ENCODE measurements at places on chromosomes 6 and 20.

- no peak for DNase-seq
These were observed 230.5 kb downstream of the ZMYND8 start for GRCh38 chr20:47125758-47126591.

DNA sequence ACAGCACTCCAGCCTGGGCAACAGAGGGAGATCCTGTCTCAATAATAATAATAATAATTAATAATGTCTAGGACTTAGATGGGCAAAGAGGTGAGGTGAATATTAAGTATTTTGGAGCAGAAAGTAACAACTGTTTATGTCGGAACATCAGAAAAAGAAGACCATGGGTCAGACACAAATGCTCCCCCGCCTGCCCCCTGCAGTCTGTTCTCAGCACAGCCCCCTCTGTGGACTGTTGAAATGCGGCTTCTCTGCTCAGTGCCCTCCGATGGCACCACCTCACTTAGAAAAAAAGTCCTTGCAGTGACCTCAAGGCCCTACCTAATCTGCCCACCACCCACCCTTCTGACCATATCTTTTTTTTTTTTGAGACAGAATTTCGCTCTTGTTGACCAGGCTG is 5.2 kb upstream of the ETV7 start:
- DNase-seq = no peak

- DNase-seq = no peak
These were observed 321.2 kb upstream of the ID4 start for GRCh38 chr6:19515939-19516338.

- DNase-seq = no peak
These were observed 301.8 kb downstream of the BTBD9 start for GRCh38 chr6:38337819-38338465.

DNA sequence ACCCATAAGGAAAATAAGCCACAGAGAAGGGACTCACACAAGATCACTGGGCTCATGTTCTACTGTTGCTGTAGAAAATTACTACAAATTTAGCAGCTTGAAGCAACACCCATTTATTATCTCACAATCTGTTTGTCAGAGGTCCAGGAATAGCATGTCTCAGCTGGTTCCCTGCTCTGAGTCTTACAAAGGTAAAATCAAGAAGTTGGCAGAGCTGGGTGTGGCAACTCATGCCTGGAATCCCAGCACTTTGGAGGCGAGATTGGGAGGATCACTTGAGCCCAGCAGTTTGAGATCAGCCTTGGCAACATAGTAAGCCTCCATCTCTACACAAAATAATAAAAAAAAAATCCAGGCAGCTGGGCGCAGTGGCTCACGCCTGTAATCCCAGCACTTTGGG is 28.5 kb upstream of the ZNF831 start:
- DNase-seq = no peak

GRCh38 chr20:14838663-14839628 is 501.5 kb upstream of the FLRT3 start:
- no peak for DNase-seq

GRCh38 chr6:125950293-125950692 is 6.3 kb upstream of the HINT3 start:
- DNase-seq = no peak

DNA sequence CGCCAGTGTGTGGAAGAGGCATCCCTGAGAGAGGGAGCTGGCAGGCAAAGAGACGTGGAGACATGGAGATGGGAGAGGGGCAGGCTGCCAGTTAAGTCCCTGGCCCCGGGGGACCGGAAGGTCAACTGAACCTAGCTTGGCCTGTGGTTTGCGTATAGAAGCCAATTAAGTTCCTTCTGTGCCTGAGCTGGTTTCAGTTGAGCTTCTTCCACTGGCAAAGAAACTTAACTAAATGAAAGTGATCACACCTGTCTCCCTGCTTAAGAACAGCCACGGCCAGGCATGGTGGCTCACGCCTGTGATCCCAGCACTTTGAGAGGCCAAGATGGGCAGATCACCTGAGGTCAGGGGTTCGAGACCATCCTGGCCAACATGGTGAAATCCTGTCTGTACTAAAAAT is 26.7 kb upstream of the NNAT start:
- DNase-seq = no peak

GRCh38 chr6:166244353-166245045 is 63.7 kb downstream of the PRR18 start:
- DNase-seq = no peak

DNA sequence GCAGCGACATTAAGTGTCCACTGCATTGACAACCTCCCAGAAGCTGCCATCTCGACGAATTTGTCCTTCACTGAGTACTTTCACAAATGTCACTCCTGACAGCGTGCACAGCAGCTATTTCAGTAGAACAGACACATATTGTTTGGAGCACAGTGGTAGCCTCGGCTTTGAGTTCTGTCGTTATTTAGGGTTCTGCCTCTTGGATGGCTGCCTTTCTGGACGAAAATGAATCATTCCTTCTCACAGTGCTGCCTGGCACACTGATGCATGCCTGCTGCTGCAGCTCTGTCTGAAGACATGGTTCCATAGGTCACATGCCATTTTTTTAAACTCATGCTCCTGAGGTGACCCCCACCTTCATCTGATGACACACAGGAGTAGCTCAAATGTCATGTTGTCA is 477.0 kb downstream of the C6orf118 start:
- no peak for DNase-seq

GRCh38 chr6:52543729-52544601 is 32.9 kb downstream of the TRAM2 start:
- no peak for DNase-seq

DNA sequence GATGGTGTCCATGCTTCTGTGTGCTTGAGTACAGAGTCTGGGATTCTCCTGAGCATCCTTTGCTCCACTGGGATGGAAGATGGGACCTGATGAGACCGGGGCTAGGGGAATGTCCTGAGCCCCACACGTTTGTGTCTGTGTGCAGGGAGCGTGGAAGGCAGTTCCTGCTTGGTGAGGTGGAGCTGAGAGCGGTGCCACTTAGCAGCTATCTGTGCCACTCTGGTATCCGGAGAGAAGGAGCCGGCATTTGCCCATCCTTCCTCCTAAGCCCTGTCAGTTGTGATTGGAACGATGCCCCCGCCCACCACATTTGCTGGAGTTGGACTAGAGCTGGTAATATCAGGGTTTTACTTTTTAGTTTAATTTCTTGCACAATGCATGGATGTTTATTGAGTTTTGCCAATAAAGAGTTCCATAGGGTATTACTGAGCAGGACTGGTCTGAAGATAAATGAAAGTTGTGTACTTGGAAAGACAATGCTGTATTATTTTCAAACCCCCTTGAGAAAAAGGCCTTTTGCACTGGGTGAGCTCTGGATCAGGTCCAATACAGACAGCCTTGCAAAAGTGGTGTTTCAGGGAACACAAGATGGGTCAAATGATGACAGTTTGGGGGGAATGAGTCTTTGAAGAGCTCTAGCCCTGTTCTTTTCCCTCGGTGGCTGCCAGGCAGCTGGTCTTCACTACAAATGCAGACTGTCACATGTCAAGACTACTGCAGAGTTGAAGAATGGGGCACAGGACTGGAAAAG is 130.8 kb downstream of the SYCP2 start:
- DNase-seq = no peak

DNA sequence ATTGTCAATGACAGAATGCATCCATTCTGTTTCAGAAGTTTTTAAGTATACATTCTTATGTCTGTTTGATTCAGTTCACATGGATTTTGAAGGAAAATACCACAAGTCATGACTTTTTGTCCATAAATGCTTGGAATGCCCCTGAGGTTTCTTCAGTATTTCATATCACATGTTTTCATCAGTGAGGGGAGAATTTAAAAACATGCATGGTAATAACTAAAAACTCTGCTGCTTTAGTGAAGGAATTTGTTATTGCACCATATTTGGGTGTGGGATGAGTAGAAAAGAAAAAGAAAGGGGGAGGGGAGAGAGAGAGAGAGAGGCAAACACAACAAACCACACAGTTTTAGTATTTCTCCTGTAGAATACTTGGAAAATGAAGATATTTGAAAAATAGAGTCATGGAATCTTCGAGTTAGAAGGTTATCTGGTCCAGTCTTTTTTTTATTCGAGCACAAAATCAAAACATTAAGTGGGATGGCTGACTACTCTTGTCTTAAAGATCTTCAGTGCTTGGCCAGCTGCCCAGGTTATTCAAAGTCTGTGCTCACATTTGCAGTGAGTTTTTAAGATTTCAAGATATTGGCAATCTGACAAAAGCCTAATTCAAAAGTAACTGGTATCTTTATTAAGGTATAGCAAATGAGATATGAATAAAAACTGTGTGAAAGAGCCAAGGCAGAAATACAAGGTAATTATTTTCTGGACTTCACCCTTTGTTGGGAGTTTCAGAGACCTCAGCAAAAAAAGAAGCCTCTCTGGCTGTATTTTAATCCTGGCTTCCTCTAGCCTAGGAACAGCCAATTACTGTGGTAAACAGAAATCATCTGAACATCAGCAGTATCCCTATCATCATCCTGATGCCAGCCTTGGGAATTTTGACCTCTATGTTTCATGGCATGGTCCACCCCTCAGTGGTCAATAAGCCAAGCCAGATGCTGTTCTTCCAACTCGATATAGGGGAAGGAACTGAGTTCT is 687.9 kb upstream of the CITED2 start:
- no peak for DNase-seq

DNA sequence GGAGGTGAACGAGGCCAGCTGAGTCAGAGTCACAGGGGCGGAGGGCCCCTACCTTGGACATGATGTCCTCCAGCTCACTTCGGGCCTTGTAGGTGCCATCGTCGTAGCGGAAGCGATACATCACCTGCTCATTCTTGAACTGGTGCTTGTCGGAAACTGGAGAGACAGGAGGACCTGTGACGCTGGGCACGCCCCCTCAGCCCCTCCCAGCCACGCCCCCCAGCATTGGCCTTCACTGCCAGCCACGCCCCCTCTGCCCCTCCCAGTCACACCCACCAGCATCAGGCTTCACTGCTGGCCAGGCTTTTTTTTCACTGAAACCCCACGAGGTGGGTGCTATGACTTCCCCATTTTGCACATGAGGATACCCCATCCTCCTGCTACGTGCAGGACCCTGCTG is 148.2 kb downstream of the PREX1 start:
- DNase-seq = no peak

GRCh38 chr6:65545920-65546319 is 161.1 kb downstream of the EYS start:
- DNase-seq = no peak

DNA sequence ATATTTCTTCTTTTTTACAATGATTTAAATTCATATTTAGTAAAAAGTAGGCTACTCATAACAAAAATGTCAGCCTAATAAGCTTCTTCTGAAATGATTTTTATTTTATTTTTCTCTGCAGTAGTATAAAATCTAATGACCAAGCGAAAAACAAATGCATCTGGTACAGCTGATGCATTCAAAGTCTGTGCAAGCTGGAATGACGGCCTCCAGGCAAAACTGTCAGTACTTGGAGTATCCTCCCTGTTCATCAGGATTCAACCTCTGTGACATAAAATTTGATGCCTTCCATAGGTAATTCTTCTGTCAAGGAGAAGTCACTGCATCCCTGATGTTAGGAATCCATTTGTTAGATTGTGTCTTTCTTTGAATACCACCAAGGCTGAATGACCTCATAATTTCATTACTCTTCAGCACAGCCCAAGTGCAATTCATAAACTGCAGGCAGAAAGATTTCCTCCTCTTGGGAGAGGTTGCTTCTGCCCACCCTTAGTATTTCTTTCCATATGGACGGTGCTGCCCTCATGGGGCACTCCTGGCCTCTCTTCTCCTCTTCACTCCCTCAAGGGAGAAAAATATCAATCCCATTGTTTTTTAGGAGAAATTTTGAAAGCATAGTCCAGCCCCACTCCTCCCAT is 146.4 kb upstream of the STXBP5 start:
- no peak for DNase-seq

DNA sequence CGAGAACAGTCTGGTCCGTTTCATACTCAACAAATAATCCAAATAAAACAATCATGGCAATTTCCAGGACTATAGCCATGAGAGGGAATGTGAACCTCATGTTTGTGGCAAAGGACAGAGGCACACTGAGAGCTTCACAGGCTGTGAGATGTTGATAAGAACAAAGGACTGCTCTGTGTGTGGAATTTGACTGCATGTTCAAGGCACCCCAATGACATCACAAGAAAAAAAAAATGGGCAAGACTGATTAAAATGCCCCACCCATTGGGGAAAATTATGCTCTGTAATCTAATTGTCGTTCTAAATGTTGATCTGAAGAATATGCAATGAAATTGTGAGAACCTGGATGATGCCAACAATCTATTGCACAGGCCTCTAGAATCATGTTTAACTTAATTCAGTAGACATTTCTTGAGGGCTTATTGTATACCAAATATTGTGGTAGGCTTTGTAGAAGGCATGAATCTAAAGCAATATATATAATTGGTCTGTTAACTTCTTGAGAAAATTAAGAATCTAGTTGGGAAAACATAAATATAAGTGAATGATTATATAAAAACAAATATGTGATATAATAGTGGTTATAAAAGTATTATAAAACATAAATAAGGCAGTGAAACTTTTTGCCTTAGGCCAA is at the start of gene RHAG:
Gene RHAG (minus strand): TSS at position 127 of the 637 bp plus-strand sequence. CDS start 27 bp downstream, at position 100.
- no peak for DNase-seq

DNA sequence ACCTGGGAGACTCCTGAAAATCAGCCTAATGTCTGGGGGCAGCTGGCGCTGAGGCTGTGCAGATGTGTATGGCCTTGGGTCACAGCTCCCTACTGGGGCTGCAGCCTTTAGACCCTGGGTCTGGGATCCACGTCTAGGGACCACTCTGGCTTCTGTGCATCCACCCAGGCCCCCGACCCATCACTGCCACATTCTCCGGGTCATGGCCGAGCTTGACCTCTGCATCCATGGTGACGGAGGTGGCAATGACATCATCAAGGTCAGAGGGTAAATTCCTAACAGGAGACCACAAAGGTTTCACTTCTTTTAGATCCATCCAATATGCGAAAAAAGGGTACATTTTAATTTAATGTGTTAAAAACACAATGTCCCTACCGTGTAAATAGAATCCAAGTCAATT is 14.5 kb upstream of the PCMTD2 start:
- no peak for DNase-seq

DNA sequence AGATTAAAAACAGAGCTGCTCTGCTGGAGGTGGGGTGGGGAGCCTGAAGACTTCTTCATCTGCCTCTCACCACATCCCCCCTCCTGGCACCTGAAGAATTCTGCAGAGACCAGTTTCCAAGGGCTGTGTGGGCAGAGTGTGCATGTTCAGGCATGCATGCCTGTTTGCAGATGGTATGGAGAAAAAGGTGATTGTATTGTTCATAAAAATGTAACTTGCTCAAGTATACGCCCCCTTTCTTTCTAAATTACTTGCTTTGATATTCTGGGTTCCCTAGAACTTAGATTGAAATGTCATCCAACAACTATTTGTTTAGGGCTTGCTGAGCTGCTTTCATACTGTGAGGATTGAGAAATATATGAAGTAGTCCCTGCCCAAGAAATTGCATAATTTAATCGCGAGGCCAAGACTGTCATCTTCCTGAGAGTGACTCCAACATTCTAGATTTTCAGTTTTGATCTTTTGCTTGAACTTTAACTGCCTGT is 83.6 kb downstream of the LCA5 start:
- no peak for DNase-seq

DNA sequence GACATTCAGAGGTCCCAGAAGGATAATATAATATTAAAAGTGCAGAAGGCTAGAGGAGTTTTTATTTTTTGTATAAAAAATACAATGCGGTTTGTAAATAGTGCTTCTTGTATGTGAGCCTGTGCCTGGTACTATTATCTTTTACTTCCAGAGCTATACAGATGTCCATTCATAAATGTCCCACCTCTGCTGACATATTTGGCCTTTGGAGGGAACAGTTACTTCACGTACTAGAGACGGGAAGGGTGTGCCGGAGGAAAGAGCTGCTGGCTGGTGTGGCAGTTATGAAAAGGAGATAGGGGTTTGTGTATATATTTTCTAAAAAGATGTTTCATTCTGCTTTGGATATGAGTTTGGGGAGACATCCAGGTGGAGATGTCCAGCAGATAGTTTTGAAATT is 8.8 kb downstream of the CD109 start:
- DNase-seq = no peak

Data from anterior cingulate cortex (tissue), 58 donors.